ENCODE measurements at places on chromosomes 12 and 14. TPM values are rescaled to one million over a fixed set of nuclear protein-coding genes. Genes with fewer than 3 reads are reported as not detected.

Gene PRPH
- 2,189 TPM for total RNA-seq

Gene KLRB1
- total RNA-seq, result not detected

Gene NID2
- 2.6 TPM for total RNA-seq

DNA sequence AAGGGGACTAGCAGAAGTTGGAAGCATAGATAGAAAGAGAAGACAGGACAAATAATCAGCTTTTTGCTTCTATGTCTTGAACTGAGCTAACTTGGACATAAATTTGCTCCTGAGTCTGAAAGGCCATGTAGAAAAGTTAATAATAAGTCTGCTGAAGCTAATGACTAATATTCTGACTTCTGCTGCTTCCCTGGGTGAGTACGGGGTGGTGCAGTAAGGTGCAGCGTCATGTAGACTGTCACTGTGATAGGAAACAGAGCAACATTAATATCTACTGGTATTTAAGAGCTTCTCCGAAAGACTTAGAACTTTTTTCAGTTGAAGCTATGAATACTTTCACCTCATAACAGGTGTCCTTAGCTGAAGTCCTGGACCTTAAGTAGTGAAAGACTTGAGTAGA is 34.1 kb upstream of the CPM start:
- H3K4me3 ChIP-seq, result no peak overlapping the region
- H3K27ac ChIP-seq, result no peak overlapping the region
- H3K4me1 ChIP-seq, result no peaks in the 10 kb centered on the region
- H3K27me3 ChIP-seq, result peaks cover 2% of the 10 kb centered on the region

DNA sequence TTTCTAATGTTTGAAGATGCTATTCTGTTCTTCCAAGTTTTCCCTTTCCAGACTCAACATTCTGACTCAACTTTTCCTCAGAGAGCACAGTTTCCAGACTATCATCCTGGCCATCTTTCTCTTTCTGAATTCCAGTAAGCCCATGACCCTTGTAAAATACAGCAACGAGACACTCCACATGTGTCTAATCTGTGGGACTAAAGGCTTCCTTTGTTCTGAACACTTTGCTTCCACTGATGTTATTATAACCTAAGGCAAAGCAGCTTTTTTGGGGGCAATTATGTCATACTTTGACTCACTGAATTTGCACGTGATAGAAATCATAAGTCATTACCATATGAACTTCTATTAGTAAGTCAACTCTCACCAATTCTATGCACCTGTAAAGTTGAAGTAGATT is 6.3 kb upstream of the ART4 start:
- H3K27ac ChIP-seq, result no peak overlapping the region
- H3K27me3 ChIP-seq, result no peaks in the 10 kb centered on the region
- no peaks in the 10 kb centered on the region for H3K36me3 ChIP-seq
- H3K4me1 ChIP-seq, result no peaks in the 10 kb centered on the region
- DNase-seq, result no peak

- H3K27ac ChIP-seq, result no peak overlapping the region
- no peaks in the 10 kb centered on the region for H3K36me3 ChIP-seq
- no peak for DNase-seq
- no peaks in the 10 kb centered on the region for H3K27me3 ChIP-seq
These were observed 95.4 kb downstream of the NKX2-1 start for GRCh38 chr14:36424478-36425102.

All from glutamatergic neuron (in vitro differentiated cells).